ENCODE measurements at places on chromosomes 1 and 21.

DNA sequence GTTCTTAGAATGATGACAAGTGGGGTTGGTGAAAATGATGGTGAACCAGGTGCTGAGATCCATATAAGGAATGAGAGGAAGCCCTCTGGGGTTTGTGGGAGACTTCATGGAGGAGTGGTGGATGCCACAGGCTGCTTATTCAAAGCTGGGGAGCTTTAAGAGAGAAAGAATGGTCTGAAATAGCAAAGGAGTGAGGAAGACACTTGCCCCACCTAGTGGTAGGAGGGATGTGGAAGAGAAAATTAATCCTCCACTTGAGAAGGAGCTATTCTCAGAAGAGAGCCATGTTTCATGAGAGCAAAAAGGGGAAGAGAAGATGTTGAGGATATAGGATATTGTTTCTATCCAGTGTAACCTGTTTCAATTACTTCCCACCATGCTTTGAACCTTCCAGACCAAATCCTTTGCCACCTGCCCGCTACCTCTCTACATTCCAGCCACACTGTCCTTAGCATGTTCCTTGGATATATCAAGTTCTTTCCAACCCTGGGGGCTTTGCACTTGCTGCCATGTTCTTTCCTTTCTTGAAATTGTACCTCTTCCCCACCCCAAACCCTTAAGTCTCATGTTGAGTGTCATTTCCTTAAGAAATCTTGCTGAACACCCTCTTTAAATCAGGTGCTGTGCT lies 19.6 kb upstream of the ZNF648 start:
- DNase-seq: no peak

DNA sequence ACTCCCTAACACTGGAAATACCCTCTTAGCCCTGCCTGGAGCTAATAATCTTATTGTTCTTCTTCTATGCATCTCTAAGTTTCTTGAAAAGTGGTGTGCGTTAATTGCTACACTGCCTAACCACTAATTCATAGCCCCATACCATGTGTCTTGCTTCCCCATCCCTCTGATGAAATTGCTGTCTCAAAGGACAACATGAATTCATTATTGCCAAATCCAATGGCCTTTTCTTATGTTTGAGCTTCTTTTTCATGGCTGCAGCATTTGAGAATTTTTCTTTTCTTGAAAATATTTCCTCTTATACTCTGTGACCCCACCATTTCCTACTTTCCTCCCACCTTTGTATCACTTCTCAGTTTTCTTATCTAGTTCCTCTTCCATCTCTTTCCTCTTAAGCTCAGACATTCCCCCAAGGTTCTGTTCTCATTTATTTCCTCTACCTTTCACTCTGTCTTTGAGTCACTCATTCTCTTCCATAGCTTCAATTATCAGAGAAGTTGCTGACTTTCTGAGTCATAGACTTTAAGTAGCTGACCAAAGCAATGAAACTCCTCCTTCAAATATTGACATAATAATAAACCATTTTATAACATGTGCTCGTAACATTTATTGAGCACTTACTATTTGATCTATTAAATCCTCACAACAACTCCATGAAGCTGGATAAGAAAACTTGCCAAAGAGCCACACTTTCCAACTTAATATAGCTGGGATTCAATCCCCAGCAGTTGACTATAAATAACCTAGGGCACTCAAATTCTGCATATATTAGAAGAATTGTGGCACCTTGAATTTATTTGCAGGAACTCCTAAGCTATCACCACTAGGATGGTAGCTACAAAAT lies 35.5 kb upstream of the ATP6V1G3 start:
- DNase-seq: no peak

- DNase-seq: no peak
Observed at GRCh38 chr1:185483664-185484450, 166.8 kb upstream of the IVNS1ABP start.

DNA sequence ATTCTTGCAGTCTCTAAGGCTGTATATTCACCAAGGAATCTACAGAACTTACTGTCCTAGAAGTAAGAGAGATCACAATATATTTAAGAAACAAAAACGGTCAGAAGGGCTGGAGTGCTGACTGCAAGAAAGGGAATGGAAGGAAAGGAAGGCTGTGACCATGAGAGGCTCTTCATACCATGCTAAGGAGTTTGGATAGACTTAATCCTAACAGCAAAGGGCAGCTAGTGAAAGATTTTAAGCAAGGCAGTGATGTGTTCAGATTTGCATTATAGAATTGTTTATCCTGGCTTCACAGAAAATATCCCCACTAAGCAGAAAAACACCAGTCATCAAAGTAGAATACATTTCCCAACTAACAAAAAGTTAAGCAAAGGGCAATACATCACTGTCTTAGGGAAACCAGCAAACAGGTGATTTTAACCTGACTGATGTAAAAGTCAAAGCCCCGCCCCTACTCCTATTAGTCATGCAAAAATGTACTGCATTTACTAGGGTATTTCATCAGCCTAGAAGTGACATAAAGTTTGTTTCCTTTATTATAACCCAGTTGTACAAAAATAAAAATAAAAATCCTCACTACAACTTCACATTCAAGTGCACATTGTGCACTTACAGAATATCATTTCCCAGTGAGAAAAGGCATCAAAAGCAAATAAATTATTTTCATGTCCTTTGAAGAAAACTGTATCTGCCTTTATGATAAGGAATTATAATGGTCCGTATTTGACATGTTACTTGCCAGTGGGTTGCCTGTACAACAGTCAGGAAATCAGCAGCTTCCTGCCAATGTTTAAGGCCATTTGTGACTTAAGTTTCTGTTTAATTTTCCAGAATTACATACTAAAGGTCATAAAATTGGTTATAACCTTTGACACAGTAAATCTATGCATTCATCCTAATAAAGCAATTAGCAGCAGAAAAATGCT lies 17.2 kb downstream of the JAK1 start:
- peak; percentile 22 for DNase-seq

DNA sequence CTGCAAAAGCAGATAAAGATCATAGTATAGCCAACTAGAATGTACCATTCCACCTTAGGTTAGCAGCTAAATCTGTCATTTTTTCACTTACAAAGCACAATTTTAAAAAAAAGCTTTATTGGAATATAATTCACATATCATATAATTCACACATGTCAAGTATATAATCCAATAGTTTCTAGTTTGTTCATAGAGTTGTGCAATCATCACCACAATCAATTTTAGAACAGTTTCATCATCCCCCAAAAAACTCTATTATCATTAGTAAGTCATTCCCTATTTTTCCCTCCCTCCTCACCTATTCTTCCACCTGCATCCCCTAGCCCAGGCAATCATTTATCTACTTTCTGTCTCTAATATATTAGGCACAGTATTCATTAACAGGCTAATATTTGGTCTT lies 32.0 kb upstream of the INSL5 start:
- DNase-seq: no peak

- no peak for DNase-seq
Observed at GRCh38 chr1:149967646-149968045, 31.0 kb upstream of the MTMR11 start.

- DNase-seq: no peak
Observed at GRCh38 chr1:198064181-198064580, 92.6 kb upstream of the NEK7 start.

DNA sequence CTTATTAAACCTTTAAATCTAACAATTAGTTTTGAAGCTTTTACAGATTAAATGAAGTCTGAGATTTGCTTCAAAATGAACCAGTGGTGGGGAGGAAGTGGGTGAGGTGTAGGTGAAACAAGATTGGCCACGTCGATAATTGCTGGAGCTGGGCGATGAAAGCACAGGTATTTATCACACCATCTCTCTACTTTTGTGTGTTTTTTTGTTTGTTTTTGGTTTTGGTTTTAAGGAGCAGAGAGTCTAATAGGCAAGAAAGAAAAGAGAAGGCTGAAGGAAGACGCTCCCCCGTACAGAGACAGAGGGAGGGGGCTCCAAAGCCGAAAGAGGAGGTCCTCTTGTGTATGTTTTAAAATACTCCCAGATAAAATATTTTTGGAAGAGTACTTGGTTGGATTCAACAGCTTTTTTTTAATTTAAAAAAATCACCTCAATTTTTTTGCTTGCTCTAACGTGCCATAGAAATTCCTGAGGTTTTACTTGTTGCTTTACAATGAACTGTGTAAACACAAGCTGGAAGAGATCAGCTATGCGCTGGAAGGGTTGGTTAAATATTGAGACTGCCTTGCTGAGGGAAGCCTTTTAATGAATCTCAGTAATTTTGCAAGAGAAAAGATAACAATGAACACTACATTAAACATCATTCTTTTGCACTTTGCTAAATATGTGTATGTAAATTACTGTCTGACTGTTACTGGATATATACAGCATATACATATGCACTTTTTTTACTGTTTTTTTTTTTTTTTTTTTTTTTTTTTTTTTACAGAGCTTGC lies 6.7 kb upstream of the LGALS8 start:
- peak; percentile 15 for DNase-seq

DNA sequence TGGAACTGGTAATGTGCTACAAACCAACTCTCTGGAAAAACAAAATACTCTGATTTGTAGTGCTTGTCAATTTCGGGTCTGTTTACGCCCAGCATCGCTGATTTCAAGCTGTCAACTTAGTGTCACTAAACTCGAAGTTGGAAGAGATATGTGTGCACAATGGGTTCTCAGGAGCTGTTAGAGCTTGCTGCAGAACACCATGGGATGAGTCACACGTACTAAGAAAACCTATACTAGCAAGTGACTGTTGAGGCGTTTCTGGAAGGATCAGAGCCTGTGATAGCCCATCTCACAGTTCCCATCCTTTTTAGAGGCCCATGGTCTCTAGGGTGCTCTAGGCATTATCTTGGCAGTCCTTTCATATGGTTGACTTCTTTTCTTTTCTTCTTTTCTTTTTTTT lies 14.3 kb downstream of the GMEB1 start:
- DNase-seq: no peak

Data from T-cell (primary cell).